ENCODE measurements at places on chromosomes 12 and 14.
A peak's percentile ranks its signal among the peaks of the same experiment; 100 is the strongest.

- DNase-seq: no peak
- H3K27ac ChIP-seq: no peak overlapping the region
- H3K36me3 ChIP-seq: peaks cover 1% of the 10 kb centered on the region
These were observed 99.6 kb upstream of the SOX5 start for GRCh38 chr12:24049101-24049500.

- peaks cover 24% of the 10 kb centered on the region for H3K4me1 ChIP-seq
- no peak for DNase-seq
- H3K4me3 ChIP-seq: peak overlapping the region; percentile 95
- H3K27ac ChIP-seq: peak overlapping the region; percentile 87
- no peaks in the 10 kb centered on the region for H3K27me3 ChIP-seq
- H3K36me3 ChIP-seq: no peaks in the 10 kb centered on the region
These were observed 797 bp downstream of the SLC11A2 start for GRCh38 chr12:51025338-51025835.

DNA sequence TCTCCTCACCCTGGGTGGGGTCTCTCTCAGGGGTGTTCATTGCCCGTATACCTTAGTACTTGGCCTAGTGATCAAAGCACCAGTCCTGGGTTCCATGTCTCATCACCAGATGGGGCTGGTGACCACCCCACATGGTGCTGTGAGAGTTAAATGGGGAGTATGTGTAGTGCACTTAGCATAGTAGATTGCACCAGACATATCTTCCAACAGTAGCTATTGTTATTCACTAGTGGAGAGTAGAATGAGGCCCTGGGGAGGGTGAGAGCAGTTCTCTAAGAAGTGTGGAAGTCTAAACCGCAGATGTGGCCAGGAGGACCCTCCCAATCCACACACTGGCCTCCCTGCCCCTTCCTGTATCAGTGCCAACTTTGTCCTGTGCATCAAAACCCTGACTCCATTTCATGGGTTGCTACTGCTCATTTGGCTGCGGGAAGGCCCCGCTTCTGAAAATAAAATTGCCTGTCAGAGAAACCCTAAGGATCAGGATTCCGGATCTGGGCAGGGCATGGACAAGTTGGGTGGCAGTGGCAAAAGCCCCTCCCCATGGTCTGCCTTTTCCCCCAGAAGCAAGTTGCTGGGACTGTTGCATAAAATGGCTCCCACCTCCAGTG is 4.4 kb downstream of the CD9 start:
- H3K4me1 ChIP-seq: peaks cover 26% of the 10 kb centered on the region
- no peak for DNase-seq
- peak overlapping the region; percentile 3 for H3K4me3 ChIP-seq
- H3K27me3 ChIP-seq: peaks cover 9% of the 10 kb centered on the region
- peak overlapping the region; percentile 42 for H3K27ac ChIP-seq
- H3K36me3 ChIP-seq: peaks cover 12% of the 10 kb centered on the region

GRCh38 chr12:50991291-50991690 is 34.9 kb downstream of the SLC11A2 start:
- H3K27ac ChIP-seq: peak overlapping the region; percentile 29
- peaks cover 3% of the 10 kb centered on the region for H3K4me1 ChIP-seq
- H3K27me3 ChIP-seq: no peaks in the 10 kb centered on the region
- no peak for DNase-seq
- H3K4me3 ChIP-seq: no peak overlapping the region
- peaks cover 38% of the 10 kb centered on the region for H3K36me3 ChIP-seq

DNA sequence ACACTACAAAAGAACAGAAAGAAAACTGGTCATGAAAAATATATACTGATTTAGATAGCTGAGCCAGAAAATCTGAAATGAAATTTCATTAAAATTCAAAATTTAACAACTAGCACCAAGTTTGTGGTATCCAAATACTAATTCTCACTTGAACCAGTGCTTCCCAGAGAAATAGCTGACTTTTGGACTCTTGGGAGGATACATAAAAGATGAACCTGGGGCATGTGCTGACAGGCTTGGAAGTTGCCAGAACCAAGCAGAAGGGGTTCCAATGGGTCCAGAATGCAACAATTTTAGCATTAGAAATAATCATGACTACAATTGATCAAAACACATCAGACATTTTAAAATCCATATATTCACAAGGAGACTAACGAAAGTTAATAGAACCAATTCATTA is 175.0 kb downstream of the MDGA2 start:
- no peak overlapping the region for H3K27ac ChIP-seq
- no peak for DNase-seq
- no peaks in the 10 kb centered on the region for H3K36me3 ChIP-seq
- H3K4me3 ChIP-seq: no peak overlapping the region

All from memory B cell (primary cell).